GM23248 (cell line): ENCODE measurements at places on chromosomes 1 and 21. TPM values are rescaled to one million over a fixed set of nuclear protein-coding genes. Genes with fewer than 3 reads are reported as not detected.

GRCh38 chr21:22885079-22885478 lies 1886.9 kb downstream of the NCAM2 start:
- no peaks in the 10 kb centered on the region for H3K36me3 ChIP-seq
- no peak overlapping the region for H3K4me3 ChIP-seq
- no peaks in the 10 kb centered on the region for H3K27me3 ChIP-seq
- DNase-seq: no peak

- H3K36me3 ChIP-seq: no peaks in the 10 kb centered on the region
- DNase-seq: no peak
- H3K27ac ChIP-seq: no peak overlapping the region
- peaks cover 10% of the 10 kb centered on the region for H3K4me1 ChIP-seq
- H3K4me3 ChIP-seq: no peak overlapping the region
- H3K27me3 ChIP-seq: no peaks in the 10 kb centered on the region
Measured at GRCh38 chr1:205970486-205970885, 27.2 kb upstream of the SLC26A9 start.

GRCh38 chr1:6460301-6461050 lies 5.5 kb downstream of the TNFRSF25 start:
- DNase-seq: no peak
- H3K4me1 ChIP-seq: no peaks in the 10 kb centered on the region
- H3K4me3 ChIP-seq: no peak overlapping the region
- H3K27me3 ChIP-seq: peaks cover 30% of the 10 kb centered on the region

Gene KCNJ9
- 0.13 TPM in 1 of 2 replicates, not detected in the other for total RNA-seq

- no peaks in the 10 kb centered on the region for H3K27me3 ChIP-seq
- no peak overlapping the region for H3K4me3 ChIP-seq
Measured at GRCh38 chr1:228293393-228293792, 85.5 kb downstream of the OBSCN start.

GRCh38 chr1:232655746-232656085 lies 25.8 kb upstream of the SIPA1L2 start:
- H3K27ac ChIP-seq: no peak overlapping the region
- H3K27me3 ChIP-seq: peaks cover 3% of the 10 kb centered on the region
- no peaks in the 10 kb centered on the region for H3K4me1 ChIP-seq
- H3K4me3 ChIP-seq: no peak overlapping the region

Gene CD53
- total RNA-seq: not detected in 2 replicates

DNA sequence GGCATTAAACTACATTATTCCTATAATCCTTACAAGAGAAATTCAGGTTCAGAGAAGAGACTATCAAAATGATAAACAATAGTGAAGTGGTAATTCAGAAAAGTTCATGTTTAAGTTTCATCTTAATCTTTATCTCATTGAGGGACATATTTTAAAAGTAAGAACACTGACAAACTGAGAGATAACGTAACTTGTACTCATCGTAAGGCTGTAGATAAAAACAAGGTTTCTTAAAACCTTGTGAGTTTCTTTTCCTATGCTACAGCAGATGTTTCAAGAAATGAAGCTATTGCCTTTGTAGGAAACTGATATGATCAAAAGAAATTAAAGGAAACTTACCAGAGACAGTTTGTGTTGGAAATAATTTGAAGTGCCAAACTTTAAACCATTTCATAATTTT lies 65.0 kb downstream of the RERE start:
- H3K27me3 ChIP-seq: no peaks in the 10 kb centered on the region
- H3K27ac ChIP-seq: no peak overlapping the region
- H3K4me3 ChIP-seq: no peak overlapping the region
- DNase-seq: no peak

GRCh38 chr1:203361945-203362719 lies 11.2 kb upstream of the FMOD start:
- H3K27me3 ChIP-seq: 0 out of 2 replicates have a peak, but pooled peaks cover 3% of the 10 kb centered on the region
- no peaks in the 10 kb centered on the region for H3K36me3 ChIP-seq

- peak overlapping the region; percentile 82 for H3K4me3 ChIP-seq
- H3K4me1 ChIP-seq: peaks cover 16% of the 10 kb centered on the region
- DNase-seq: peak; percentile 57
- peak overlapping the region; percentile 92 for H3K27ac ChIP-seq
Measured at GRCh38 chr1:155195201-155196102, 12.2 kb downstream of the THBS3 start.

DNA sequence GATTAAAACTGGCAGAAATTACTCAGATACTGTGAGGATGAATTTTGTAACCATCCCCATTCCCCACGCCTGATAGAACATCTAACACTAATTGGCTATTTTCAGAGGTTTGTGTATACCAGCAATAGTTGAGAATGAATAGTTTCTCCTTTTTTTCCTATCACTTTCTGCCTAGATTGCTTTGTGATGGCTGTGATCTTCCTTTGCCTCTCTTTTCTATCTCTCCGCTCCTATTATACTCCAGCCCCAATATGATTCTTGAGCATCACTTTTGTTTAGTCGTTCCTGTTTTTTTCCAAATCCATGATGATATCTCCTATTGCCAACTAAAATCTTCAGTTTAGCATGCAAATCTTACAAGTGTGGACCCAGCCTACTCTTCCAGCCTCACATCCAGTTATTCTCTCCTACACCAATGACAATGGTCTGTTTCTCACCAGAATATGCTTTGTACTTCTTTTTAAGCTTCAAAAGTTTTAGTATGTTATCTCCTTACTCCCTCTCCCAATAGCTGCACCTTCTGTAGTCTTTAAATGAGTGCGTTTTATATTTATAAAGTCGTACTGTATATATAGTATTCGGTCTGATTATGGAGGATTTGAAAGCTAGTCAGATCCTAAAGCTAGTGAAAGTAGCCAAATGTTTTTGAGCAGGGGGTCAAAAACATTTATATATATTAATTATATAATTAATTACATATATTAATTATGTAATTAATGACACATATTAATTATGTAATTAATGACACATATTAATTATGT lies 25.2 kb downstream of the MAGI3 start:
- no peaks in the 10 kb centered on the region for H3K4me1 ChIP-seq
- H3K36me3 ChIP-seq: no peaks in the 10 kb centered on the region
- H3K27me3 ChIP-seq: no peaks in the 10 kb centered on the region
- DNase-seq: peak; percentile 26

- H3K36me3 ChIP-seq: no peaks in the 10 kb centered on the region
- no peak overlapping the region for H3K4me3 ChIP-seq
- H3K27ac ChIP-seq: no peak overlapping the region
- no peak for DNase-seq
- no peaks in the 10 kb centered on the region for H3K27me3 ChIP-seq
Measured at GRCh38 chr1:219492717-219493116, 120.2 kb downstream of the ZC3H11B start.

GRCh38 chr1:57281324-57281723 lies 142.5 kb downstream of the DAB1 start:
- no peak for DNase-seq
- H3K27ac ChIP-seq: no peak overlapping the region
- H3K36me3 ChIP-seq: no peaks in the 10 kb centered on the region
- H3K4me1 ChIP-seq: no peaks in the 10 kb centered on the region

DNA sequence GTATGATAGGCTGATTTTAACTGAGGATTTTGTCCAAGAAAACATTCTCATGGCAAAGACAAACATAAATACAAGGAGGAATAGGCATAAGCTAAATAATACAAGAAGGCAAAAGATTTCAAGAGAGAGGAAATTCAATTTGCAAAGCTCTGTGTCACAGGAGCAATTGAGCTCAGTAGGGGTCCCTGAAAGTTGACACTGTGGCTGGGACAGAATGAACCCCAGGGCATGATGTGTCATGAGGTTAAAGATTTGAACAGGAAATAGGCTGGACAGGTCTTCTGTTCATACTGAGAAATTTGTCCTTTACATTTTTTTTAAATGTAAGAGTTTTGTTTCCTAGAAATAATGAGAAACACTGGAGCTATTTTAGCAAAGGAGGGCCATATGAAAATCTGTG lies 555.4 kb upstream of the NEGR1 start:
- no peaks in the 10 kb centered on the region for H3K36me3 ChIP-seq
- no peak overlapping the region for H3K4me3 ChIP-seq
- H3K4me1 ChIP-seq: no peaks in the 10 kb centered on the region

- H3K4me3 ChIP-seq: no peak overlapping the region
- H3K27ac ChIP-seq: no peak overlapping the region
- H3K36me3 ChIP-seq: no peaks in the 10 kb centered on the region
- no peak for DNase-seq
- H3K4me1 ChIP-seq: no peaks in the 10 kb centered on the region
Measured at GRCh38 chr1:219682788-219683187, 69.9 kb upstream of the ZC3H11B start.

DNA sequence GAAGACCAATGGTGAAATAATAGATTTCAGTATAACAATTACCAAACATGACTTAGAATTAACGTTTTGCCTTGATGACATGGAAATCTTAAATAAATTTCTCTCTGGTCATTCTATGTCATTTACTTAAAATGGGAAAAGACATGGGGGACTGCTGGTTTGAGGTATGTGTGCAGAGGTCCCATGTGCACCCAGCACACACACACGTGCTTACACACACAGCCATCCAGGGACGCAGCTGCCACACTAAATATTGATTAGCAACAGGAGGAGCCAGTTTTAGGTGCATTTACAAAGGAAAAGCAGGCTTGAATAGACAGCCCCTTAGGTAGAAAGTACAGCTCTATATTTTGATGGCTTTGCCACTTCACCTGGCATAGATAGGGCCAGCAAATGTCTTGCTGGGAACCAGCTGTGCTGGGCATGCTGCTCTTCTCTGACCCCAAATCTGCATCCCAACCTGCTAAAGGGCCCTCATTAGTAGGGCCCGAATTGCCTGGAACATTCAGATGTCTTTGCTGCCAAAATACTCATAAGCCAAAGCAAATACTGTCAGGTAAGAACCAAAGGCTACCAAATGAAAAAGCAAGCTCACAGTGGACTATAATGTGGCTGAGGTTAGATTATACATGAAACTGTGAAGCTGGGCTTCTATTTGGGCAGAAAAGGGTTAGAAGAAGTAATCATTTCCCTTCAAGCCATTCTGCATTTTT lies 399.9 kb downstream of the HHAT start:
- no peak for DNase-seq
- H3K36me3 ChIP-seq: no peaks in the 10 kb centered on the region
- no peak overlapping the region for H3K4me3 ChIP-seq
- H3K27ac ChIP-seq: no peak overlapping the region

- no peak overlapping the region for H3K27ac ChIP-seq
- H3K27me3 ChIP-seq: no peaks in the 10 kb centered on the region
- H3K4me3 ChIP-seq: no peak overlapping the region
- DNase-seq: no peak
Measured at GRCh38 chr1:54024358-54024757, 6.4 kb upstream of the LDLRAD1 start.

DNA sequence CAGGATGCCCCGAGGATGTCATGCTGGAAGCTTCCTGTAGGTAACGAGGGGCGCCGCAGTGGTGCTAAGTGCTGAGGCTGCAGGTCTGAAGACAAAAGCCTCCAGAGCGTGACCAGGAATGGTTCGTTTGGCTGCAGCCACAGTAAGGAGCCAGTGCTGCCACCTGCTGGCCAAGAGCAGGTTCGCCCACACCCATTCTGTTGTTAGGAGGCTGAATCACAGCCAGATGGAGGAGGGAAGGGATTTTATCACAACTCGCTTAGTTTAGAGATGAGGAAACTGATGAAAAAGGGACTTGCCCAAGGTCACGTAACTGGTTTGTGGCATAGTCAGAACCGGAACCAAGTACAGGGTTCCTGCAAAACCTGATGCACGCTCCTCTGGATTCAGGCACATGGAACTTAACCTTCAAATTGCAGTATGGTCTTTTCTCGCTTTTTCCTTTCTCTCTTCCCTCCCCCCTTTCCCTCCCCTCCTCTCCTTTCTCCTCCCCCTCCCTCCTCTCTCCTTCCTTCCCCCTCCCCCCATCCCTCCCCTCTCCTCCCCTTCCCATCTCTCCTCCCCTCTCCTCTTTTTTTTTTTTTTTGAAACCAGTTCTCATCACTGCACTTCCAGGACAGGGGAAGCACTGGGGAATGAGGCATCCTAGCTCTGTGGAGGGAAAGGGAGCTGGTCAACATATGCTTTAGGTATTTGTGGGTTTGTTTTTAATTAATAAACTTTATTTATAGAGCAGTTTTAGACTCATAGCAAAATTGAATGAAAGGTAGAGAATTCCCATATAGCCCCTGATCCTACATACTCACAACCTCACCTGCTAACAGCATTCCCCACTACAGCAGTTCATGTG lies 81.8 kb downstream of the MPZL1 start:
- no peaks in the 10 kb centered on the region for H3K27me3 ChIP-seq
- H3K4me3 ChIP-seq: no peak overlapping the region
- peak; percentile 97 for DNase-seq
- 0 out of 2 replicates have a peak overlapping the region, but pooled peaks have one; percentile 2 for H3K27ac ChIP-seq
- H3K4me1 ChIP-seq: peaks cover 27% of the 10 kb centered on the region

Gene CR2
- not detected in 2 replicates for total RNA-seq

Gene GBP2
- total RNA-seq: 5.4 and 9.3 TPM in 2 replicates

Gene GRHL3
- total RNA-seq: not detected in 2 replicates

GRCh38 chr21:33648555-33648954 lies 6.3 kb downstream of the ITSN1 start:
- no peak overlapping the region for H3K4me3 ChIP-seq
- DNase-seq: no peak
- no peak overlapping the region for H3K27ac ChIP-seq
- no peaks in the 10 kb centered on the region for H3K36me3 ChIP-seq
- peaks cover 21% of the 10 kb centered on the region for H3K4me1 ChIP-seq

- H3K4me1 ChIP-seq: peaks cover 6% of the 10 kb centered on the region; the same call in 1 of the 2 replicates
- no peak for DNase-seq
- H3K36me3 ChIP-seq: no peaks in the 10 kb centered on the region
- H3K27me3 ChIP-seq: no peaks in the 10 kb centered on the region
- no peak overlapping the region for H3K4me3 ChIP-seq
Measured at GRCh38 chr21:38798481-38798882, 7.2 kb upstream of the ETS2 start.

DNA sequence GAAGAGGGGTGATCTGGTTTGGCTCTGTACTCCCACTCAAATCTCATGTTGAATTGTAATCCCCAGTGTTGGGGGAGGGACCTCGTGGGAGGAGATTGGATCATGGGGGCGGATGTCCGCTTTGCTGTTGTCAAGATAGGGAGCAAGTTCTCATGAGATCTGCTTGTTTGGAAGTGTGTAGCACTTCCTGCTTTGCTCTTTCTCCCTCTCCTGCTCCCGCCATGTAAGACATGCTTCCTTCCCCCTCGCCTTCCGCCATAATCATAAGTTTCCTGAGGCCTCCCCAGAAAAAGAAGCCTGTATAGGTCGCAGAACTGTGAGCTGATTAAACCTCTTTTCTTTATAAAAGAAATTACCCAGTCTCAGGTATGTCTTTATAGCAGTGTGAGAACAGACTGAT lies 27.9 kb downstream of the MYOM3 start:
- DNase-seq: no peak
- no peaks in the 10 kb centered on the region for H3K36me3 ChIP-seq
- H3K4me1 ChIP-seq: peaks cover 5% of the 10 kb centered on the region; the same call in 1 of the 2 replicates
- H3K27me3 ChIP-seq: no peaks in the 10 kb centered on the region

DNA sequence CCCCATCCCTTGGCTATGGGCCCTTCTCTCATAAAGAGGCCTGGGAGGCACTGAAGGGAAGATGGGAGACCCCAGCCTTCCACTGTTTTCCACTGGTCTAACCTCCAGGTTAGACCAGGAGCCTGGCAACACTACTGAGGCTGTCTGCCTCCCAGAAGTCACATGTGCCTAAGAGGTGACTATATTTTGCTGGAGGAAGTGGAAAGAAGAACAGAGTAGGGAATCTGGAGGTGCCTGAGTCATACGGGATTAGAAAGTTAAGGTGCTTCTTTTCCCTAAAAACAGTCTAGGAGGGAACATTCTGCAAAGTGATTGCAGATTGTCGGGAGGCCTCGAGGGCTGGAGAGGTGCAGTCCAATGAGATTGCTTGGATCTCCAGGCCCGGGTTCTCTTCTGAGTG lies 4.6 kb downstream of the NFASC start:
- H3K27me3 ChIP-seq: no peaks in the 10 kb centered on the region
- H3K27ac ChIP-seq: no peak overlapping the region
- DNase-seq: no peak
- no peak overlapping the region for H3K4me3 ChIP-seq
